ENCODE measurements at places on chromosomes 7 and 10. TPM values are rescaled to one million over a fixed set of nuclear protein-coding genes. Genes with fewer than 3 reads are reported as not detected.

The SEMA3A gene
- total RNA-seq, result 60.0 TPM

The SFRP5 gene
- 1.7 TPM for total RNA-seq

The LHFPL3 gene
- not detected for total RNA-seq

The RNF148 gene
- 0.29 TPM for total RNA-seq

The PANK1 gene
- 33.2 TPM for total RNA-seq

The ENO4 gene
- 0.26 TPM for total RNA-seq

The DPY19L1 gene
- 14.3 TPM for total RNA-seq

The VGF gene
- total RNA-seq, result 37.1 TPM

DNA sequence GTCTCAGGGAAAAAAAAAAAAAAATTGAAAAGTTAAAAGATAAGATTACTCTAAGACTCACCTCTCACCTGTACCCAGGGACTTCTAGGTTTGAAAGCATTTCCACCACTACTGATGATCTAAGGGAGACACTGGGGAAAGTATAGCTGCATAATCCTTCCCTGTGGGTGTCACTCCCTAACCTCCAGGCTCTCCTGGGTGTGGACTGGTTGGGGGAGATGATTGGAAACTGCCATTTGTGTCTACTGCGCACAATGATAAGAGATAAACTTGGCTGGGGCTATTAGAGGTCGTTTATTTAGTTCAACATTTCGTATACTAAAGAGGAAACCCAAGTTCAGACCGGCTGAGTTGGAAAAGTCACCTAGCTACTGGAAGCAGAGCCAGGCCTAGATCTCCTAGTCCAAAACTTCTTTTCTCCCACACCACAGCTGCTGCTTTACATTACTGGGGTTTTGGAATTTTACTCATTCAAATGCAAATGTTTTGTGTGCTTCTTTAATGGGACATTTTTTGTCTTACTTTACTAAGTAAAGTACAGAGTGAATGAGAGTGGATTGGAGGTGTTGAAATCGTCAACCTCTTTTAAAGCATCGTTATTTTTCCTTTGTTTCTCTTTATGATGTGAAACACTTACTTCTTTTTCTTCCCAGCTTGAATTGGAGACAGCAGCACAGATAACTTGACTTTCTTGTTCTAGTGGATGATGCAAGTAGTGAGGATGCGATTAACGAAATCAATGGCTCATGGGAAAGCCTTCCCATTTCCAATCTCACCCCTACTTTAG, 22.3 kb upstream of the SEC61G start:
- peaks cover under 1% of the 10 kb centered on the region for H3K36me3 ChIP-seq
- H3K4me1 ChIP-seq, result peaks cover 14% of the 10 kb centered on the region
- peak overlapping the region; percentile 3 for H3K4me3 ChIP-seq
- no peak for DNase-seq
- H3K27me3 ChIP-seq, result no peaks in the 10 kb centered on the region
- peak overlapping the region; percentile 72 for H3K27ac ChIP-seq

DNA sequence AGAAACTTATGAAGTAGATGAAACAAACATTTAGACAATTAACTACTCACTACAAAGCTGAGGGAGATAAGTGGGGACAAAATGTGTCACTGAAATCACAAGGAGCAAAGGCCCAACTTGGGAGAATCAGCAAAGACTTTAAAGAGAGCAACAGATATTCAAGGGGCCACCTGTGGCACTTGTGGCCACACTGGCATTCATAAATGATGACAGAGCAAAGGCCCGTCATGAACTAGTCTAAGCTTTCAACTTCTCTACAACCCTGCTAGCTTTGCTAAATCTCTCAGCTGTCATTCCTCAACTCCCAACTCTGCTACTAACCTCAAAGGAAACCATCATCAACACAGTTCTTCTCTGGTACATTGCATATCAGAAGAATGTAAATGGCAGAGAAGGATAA, 178.4 kb downstream of the CPEB3 start:
- no peaks in the 10 kb centered on the region for H3K36me3 ChIP-seq
- no peak for DNase-seq
- no peak overlapping the region for H3K27ac ChIP-seq
- H3K4me3 ChIP-seq, result no peak overlapping the region

GRCh38 chr10:15539262-15539661, 168.2 kb upstream of the FAM171A1 start:
- H3K4me1 ChIP-seq, result no peaks in the 10 kb centered on the region
- DNase-seq, result no peak
- no peak overlapping the region for H3K4me3 ChIP-seq
- H3K27ac ChIP-seq, result no peak overlapping the region
- no peaks in the 10 kb centered on the region for H3K27me3 ChIP-seq

DNA sequence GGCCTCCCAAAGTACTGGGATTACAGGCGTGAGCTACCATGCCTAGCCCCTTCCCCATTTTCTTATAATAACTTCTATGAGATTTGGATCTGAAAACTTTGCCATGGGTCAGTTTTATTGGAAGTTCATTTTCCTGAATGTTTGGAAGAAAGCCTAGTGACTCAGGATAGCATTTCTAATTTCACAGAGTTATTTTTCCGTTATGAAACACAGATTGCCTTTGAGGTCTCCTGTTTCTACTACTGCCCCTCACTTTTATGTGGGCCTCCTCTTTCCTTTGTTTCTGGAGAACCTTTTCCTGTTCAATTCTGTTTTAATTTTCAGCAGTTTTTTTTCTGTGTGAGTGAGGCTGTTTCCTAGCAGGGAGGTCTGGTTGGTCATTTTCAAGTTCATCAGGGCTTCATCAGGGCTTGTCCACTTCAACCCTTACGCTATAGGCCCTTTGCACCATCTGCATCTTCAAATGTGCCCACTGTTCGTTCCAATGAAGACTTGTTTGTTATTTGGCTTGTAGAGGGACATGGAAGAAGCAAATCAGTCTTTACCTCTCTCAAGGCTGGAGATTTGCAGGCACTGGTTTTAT, 58.7 kb downstream of the BMPR1A start:
- peaks cover 22% of the 10 kb centered on the region for H3K36me3 ChIP-seq
- DNase-seq, result no peak
- no peaks in the 10 kb centered on the region for H3K27me3 ChIP-seq
- peaks cover 12% of the 10 kb centered on the region for H3K4me1 ChIP-seq

- no peak overlapping the region for H3K27ac ChIP-seq
- H3K36me3 ChIP-seq, result peaks cover 16% of the 10 kb centered on the region
- DNase-seq, result no peak
- peaks cover 1% of the 10 kb centered on the region for H3K4me1 ChIP-seq
- H3K27me3 ChIP-seq, result no peaks in the 10 kb centered on the region
Measured at GRCh38 chr10:68564712-68565111, 4.6 kb downstream of the TET1 start.

DNA sequence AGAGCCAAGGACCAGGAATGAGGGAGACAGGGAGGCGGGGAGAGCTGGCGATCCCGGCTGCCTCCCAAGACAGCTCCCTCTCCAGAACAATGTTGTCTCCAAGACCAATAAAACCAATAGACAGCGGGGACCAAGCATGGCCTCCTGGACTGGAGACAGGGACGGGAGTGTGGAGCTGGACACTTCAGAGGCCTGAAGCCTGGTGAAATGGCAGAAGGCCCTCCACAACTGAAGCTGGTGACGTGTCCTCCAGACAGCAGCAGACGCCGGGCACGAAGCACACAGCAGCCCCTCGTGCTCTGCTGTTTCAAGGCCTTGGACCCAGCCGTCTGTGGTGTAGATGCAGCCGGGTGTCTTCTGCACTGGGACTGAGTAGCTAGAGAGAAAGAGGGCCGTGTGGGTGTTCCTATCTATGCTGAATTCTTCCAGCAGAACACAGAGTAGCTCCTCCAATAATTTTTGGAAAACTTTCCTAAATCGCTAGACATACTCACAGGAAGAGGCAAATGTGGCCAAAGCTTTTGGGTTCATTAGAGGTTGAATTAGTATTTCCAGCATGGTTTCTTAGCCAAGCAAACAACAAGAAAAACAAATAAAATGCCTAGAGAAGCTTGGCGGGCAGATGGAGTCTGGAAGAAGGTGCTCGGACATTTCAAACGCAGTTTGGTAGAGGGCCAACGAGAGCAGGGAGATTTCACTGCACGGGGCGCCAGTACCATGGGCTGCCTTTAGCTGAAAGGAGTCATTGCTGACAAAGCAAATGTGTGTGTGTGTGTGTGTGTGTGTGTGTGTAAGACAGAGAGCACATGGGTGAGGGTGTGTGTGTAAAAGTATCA, 570.4 kb downstream of the TCERG1L start:
- H3K4me3 ChIP-seq, result no peak overlapping the region
- no peaks in the 10 kb centered on the region for H3K36me3 ChIP-seq
- H3K4me1 ChIP-seq, result peaks cover 7% of the 10 kb centered on the region
- no peak for DNase-seq
- H3K27me3 ChIP-seq, result no peaks in the 10 kb centered on the region

DNA sequence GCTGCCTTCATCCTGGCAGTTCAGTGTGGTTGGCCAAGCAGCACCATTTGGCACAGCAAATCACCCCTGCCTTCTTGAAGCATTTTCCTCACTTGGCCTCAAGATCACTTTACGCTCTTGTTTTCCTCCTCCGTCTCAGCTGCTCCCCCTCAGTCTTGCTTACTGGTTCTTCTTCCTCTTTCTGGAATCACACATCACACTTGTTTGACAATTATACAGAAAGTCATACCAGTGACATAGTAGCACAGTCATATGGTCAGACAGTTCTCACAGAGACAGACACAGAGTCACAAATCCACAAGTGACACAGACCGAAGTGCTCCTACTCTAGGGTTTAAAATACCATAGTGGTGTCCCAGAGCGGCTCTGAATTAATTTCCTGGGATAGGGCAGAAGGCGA, 43.8 kb upstream of the ARL4A start:
- no peaks in the 10 kb centered on the region for H3K27me3 ChIP-seq
- no peak for DNase-seq
- H3K36me3 ChIP-seq, result no peaks in the 10 kb centered on the region
- H3K4me1 ChIP-seq, result peaks cover 5% of the 10 kb centered on the region
- H3K27ac ChIP-seq, result no peak overlapping the region

DNA sequence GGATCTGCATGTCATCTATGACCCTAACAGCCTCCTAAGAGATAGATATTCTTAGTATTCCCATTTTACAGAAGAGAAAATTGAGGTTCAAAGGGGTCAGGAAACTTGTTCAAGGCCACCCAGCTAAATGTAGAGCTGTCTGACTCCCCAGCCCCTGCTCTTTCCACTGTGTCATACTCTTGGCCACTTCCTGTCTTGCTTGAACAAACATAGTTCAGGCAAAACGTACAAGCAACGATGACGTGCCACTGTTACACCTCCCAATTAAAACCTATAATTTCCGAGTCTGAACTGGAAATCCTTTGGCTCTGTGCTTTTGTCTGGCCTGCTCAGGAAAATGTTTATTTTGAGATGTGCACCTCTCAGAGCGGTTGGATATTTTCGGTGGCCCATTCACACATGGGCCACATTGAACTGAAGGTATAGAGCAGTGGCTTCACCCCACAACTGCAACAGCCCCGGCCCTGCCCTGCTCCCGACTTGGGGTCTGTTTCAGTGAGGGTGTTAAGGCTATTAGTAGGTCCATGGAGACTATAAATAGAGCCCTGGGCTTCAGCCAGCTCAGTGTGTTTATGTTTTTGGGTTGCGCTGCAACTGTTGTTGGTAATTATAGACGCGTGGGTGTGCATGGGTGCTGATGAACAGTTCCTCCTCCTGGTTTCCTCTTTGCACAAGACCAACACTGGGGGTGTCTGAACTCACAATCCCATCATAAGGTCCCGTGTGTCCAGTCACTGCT, 172.3 kb upstream of the ADO start:
- DNase-seq, result no peak
- no peaks in the 10 kb centered on the region for H3K4me1 ChIP-seq
- H3K27me3 ChIP-seq, result no peaks in the 10 kb centered on the region
- H3K36me3 ChIP-seq, result no peaks in the 10 kb centered on the region
- H3K4me3 ChIP-seq, result no peak overlapping the region
- H3K27ac ChIP-seq, result no peak overlapping the region

- no peak for DNase-seq
- H3K4me3 ChIP-seq, result no peak overlapping the region
- H3K36me3 ChIP-seq, result no peaks in the 10 kb centered on the region
- no peak overlapping the region for H3K27ac ChIP-seq
- H3K27me3 ChIP-seq, result no peaks in the 10 kb centered on the region
- no peaks in the 10 kb centered on the region for H3K4me1 ChIP-seq
Measured at GRCh38 chr10:132398566-132398991, 1.6 kb downstream of the PWWP2B start.

DNA sequence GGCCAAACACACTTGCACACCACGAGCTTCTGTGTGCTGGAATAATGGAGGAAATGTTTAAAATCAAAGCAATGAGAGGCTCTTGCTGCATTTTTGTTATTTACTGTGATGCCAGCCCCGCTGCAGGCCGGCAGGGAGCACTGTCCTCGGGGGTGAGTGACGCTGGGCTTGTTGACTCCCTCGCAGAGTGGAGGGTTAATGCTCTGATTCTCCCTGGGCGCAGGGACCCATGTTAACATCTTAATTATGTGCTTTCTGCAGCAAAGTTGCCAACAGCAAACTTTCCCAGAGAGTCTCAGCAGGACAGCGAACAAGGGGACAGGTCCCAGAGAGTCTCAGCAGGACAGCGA, 22.9 kb downstream of the SCART1 start:
- H3K36me3 ChIP-seq, result peaks cover 7% of the 10 kb centered on the region
- H3K27ac ChIP-seq, result no peak overlapping the region
- H3K4me3 ChIP-seq, result no peak overlapping the region
